ENCODE measurements at places on chromosomes 2 and 18.

DNA sequence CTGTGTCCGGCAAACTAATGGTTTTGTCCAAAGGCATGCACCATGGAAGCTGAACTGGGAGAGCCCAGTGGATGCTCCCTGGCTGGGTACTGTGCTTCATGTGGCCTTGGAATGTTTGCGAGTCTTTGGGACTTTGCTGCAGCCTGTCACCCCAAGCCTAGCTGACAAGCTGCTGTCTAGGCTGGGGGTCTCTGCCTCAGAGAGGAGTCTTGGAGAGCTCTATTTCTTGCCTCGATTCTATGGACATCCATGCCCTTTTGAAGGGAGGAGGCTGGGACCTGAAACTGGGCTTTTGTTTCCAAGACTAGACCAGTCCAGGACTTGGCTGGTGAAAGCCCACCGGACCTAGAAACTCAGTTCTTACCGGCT, 1.7 kb downstream of the MARS2 start:
- DNase-seq, result no peak

DNA sequence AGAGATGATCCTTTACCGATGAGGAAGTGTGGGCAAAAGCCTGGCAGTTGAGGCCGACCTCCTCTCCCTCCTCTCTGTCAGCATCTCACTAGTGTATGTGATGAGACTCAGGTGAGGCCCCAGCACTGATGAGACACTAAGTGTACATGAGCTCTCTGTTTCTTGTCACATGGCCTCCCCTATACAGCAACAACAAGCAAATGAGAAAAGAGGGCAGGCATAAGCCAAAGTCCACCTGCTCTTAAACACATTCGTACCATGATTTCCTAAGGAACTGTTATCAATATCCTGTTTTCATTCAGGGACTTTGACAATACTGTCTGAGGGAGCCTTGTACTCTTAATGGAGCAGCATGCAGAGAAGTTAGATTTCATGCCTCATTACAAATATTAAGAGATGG, 113.0 kb downstream of the CNTNAP5 start:
- DNase-seq, result no peak

- no peak for DNase-seq
Measured at GRCh38 chr2:193973781-193974180, 1683.2 kb upstream of the SLC39A10 start.

GRCh38 chr18:62186499-62186773, 420 bp downstream of the PIGN start:
- DNase-seq, result peak; percentile 74

DNA sequence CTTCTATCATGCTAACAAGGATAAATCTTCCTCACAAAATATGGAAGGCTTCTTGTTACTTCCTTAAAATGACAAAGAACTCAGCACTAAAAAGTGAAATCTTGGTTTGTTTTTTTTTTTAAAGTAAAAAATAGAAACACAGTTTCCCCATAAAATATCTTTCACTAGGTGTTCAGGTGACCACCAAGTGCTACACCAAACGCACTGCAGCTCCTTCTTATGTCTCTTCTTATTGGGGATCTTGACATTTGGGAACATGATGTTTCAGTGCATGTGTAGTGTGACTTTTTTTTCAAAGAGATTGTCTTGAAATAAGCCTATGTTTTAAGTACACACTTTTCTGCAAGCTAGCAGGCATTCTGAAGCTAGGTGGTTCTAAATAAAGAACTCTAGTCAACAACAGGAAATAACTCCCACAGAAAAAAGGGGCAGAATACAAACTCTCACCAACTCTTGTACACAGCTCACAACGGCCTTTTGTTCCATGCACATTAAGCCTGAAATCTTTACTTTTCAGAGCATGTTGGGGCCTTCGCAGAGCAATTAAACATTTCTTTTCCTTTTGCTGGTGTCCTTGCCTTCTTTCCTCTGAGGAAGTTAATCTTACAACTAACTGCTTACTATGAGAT, 13.2 kb upstream of the SERTAD2 start:
- DNase-seq, result no peak

GRCh38 chr18:22005191-22005841, 164.1 kb upstream of the GATA6 start:
- no peak for DNase-seq

GRCh38 chr2:232361646-232362045, 16.9 kb upstream of the ALPP start:
- no peak for DNase-seq

DNA sequence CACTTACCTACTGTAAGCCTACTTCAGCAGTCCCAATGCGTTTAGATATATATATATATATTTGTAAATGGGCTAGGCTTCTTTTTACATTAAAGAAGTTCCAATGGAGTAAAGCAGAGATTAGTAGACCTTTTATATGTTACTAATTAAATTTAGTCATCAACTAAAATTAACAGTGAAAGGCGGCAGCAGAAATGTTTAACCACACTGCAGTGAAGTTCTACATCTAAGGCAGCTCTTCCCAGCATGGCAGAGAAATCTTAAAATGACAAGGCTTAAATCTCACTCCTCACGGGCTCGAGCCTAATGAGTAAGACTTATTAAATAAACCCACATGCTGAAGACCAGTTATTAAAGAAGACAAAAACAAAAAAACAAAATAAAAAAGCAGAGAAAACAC, 19.1 kb upstream of the KANSL1L start:
- DNase-seq, result no peak

GRCh38 chr2:112257575-112257974, 2.7 kb upstream of the ZC3H8 start:
- DNase-seq, result no peak

GRCh38 chr2:54041135-54041534, 70.3 kb upstream of the PSME4 start:
- DNase-seq, result no peak

GRCh38 chr2:149020432-149020851, 18.1 kb upstream of the LYPD6B start:
- DNase-seq, result no peak

DNA sequence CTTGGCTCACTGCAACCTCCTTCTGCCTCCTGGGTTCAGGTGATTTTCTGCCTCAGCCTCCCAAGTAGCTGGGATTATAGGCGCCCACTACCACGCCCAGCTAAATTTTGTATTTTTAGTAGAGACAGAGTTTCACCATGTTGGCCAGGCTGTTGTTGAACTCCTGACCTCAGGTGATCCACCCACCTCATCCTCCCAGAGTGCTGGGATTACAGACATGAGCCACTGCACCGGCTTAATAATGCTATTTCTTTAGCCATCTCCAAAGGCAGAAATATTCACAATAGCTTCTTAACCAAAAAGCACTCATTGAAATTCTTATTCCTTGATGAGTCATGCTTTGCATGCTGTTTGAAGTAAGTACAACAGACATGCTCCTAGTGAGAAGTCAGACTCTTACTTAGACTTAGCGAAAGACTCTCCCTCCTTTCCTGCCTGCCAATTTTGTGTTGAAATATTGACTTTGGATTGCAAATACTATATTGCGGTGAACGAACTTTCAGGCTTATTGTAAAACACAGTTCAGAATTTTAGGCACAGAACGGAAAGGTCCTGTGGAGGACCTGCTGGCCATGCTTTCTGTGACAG, 4.4 kb downstream of the ACTR3 start:
- DNase-seq, result no peak

DNA sequence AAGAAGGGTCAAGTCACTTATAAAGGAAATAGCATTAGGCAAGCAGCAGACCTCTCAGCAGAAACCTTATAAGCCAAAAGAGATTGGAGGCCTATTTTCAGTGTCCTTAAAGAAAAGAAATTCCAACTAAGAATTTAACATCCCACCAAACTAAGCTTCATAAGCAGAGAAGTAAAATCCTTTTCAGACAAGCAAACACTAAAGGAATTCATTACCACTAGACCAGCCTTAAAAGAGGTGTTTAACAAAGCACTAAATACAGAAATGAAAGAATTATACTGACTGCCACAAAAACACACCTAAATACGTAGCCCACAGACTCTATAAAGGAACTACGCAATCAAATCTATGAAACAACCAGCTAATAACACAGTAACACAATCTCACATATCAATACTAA, 160.4 kb downstream of the EXOC6B start:
- DNase-seq, result no peak

- DNase-seq, result no peak
Measured at GRCh38 chr18:75390854-75391253, 36.6 kb downstream of the SMIM21 start.

DNA sequence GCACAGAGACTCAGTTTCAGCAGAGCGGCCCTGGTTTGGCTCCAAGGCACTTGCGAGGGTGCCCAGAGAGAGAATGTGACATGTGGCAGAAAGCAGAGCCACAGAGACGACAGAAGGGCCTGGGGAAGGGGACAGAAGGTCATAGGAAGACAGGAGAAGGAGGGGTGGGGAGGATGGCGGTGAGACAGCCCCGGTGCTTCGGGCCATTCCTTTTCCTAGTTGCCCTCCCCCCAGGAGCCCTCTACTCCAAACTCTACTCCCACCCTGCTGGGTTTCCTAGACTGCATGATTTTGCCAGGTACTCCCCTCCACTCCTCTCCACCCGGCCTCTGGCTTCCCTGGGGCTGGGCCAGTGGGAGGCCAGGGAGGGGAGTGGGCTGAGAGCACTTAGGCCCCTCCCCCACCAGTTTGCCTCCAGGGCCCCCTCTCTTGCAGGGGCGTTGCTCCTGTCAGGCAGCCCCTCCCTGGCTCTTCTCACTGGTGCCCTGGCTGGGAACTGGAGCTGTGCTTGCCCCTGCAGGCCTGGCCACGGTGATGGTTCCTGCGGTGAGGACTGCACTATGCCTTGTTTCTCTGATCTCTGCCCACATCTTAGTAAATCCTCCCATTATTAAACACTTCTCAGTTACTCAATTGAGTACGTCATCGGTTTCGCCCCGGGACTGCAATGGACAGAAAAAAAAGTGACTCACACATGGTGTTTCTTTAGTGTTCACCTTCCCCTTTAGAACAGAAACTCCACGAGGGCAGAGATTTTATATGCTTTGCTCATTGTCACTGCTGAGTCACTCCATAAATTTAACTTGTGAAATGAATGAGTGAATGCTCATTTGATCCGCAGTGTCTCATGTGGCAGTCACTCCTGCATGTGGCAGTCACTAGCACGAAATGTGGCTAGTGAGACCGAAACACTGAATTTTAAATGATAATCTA, 58.7 kb upstream of the SP3 start:
- DNase-seq, result no peak

DNA sequence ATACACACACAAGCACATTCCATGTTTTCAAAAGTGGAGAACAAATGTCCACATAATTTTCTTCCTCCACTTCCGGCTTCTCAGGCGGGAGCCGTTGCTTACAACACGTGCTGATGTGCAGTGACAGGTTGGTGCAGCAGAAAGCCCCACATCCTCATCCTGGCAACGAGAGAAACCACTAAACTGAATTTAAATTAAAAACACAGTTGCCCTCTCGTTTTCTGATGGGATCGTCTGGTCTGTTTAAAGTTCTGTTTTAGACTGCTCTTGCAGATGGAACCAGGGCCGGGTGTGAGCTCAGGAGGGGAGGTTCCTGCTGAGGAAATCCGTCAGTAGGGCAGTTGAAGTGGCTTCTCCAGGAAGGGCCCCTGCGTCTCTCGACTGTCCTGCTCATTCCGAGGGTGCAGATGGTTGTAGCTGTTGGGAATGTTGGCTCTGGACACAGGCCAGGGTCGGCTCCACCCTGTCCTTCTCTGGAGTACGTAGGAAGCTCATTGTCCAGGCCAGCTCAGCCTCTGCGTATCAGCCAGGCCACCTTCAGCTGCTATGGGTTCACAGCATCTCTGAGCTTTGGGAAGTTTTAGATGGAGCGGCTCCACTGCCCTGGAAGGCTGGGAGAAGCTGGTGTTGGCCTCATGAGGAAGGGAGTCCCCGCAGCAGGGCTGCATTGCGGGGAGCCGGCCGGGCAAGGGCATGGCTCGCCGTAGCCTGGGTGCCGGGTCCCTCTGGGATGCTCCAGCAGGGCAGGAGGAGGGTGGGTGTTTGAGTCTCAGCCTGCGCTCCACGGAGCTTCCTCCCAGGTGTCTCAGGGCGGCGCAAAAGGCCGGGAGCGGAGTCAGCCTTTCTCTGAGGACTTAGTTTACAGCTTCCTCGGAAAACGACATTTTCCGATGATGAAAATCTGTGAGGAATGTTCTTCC, 58.3 kb downstream of the NFATC1 start:
- no peak for DNase-seq

GRCh38 chr18:49656073-49656692, 94.3 kb downstream of the LIPG start:
- no peak for DNase-seq

DNA sequence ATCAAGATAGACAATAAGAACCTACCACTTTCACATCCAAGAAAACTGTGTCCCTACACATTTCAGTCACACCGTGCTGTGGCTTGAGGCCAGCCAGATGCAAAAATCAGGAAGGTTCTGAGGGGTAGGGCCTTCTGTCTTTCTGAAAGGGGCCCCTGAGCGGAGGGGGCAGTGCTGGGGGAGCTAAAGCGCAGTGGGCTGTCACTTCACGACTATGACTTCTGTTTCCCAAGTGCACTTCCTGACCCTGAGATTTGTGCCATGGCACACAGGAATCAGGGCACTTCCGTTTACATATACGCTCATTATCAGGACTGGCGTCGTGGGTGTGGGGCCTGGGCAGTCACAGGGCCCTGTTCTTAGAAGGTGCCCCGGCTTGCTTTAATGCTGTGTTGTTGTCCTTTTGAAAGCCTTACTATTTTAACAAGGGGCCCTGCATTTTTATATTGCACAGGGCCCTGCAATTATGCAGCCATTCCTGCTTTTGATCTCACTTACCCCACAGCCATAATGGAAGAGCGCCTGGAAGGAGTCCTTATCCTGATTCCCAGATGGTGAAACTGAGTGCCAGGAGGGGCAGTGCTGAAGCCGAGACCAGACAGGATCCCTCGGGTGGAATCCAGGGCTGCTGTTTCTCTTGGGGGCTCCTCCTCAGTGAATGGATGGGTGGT, 620 bp downstream of the NGEF start:
- no peak for DNase-seq

GRCh38 chr18:55732227-55733106, 144.5 kb upstream of the TCF4 start:
- DNase-seq, result no peak

- DNase-seq, result no peak
Measured at GRCh38 chr18:45745817-45746461, 22.0 kb downstream of the SLC14A1 start.

DNA sequence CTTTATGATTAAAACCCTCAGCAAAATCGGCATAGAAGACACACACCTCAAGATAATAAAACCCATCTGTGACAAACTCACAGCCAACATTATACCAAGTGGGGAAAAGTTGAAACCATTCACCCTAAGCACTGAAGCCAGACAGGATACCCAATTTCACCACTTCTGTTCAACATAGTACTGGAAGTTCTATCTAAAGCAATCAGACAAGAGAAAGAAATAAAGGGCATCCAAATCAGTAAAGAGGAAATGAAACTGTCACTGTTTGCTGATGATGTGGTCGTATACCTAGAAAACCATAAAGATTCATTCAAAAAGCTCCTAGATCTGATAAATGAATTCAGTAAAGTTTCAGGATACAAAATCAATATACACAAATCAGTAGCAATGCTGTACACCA, 16.4 kb upstream of the RPRD1A start:
- DNase-seq, result no peak

DNA sequence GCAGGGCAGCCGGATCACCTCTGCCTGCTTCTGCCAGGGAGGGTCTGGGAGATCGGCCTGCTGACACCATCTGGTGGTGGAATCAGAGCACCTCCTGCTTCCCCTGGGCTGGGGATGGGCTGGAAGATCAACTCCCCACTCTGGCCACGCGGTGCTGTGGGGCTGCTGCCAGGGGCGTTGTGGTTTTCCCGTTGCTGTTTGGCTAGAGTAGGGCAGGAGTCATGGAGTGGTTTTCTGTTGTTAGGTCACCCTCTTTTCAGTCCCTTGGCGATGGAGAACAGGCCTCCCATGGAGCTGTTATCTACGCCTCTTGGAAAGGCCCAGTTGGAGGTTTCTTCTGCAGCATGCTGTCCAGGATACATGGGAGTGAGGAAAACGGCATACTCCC, 15.2 kb downstream of the BCL2L11 start:
- no peak for DNase-seq

Data from NCI-H1105 (cell line).